Cardiac septum (tissue), 1 donor: ENCODE measurements at places on chromosomes 12 and 14.
A peak's percentile ranks its signal among the peaks of the same experiment; 100 is the strongest.

- DNase-seq, result no peak
Measured at GRCh38 chr14:50726372-50727107, 58.4 kb upstream of the SAV1 start.

GRCh38 chr14:64717870-64718269 is 13.6 kb downstream of the PLEKHG3 start:
- peak; percentile 73 for DNase-seq

- DNase-seq, result no peak
Measured at GRCh38 chr12:56304872-56305590, 4.9 kb upstream of the CS start.

- DNase-seq, result no peak
Measured at GRCh38 chr12:131561051-131561450, 149.8 kb upstream of the SFSWAP start.

DNA sequence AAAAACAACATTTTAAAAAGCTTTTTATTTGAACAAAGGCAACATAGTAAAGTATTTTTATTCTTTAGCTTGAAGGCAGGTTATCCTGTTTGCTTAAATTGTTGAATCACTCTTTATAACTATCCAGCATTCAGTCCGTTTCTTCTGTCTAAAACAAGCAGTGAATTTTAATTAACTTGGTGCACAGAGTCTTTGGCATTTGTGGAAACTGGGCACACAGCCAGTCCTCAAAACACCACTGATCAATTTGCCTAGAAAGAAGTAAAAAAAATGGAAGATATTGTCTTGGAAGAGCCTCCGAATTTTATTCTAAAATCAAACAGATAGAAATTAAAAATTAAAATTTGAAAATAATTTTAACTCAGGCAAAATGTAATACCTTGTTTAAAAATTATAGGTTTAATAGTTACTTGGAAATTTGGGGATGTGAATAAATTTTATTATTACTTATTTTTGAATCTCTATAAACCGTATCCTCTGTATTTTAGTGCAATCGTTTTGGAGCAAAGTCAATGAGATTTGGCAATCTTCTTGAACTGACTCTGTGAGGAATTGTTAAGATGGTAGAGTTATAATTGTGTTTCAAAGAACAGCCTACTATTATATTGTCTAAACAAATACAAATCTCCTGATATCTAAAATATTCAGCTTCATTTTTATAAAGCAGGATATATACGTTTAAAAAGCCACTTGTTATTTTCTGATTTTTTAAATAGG is 927.0 kb downstream of the SLC16A7 start:
- no peak for DNase-seq

DNA sequence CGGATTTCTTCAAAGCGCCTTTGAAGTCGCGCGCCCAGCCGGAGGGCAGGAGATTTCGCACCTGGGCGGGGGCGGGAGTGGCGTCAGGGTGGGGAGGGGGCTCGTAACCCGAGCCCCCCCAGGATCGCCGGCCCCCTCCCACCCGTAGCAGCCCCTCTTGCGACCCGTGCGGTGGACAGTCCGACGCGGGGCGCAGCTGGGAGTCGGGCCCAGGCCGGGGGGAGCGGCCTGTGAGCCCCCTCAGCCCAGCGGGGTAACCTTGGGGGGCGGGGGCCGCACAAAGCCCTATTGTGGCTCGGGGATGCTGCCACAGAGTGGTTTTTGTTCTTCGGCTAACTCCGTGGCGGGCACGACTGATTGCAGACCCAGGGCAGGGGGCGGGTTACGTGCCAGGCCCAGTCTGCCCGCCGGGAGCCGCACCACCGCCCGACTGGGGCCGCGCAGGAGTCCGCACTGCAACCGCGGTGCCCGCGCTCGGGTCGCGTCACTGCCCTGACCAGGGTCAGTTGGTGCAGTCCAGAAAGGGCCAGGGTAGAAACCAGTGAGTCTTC is 4.2 kb upstream of the AAAS start:
- no peak for DNase-seq

GRCh38 chr12:122064025-122064777 is 14.4 kb upstream of the MLXIP start:
- DNase-seq, result peak; percentile 89

DNA sequence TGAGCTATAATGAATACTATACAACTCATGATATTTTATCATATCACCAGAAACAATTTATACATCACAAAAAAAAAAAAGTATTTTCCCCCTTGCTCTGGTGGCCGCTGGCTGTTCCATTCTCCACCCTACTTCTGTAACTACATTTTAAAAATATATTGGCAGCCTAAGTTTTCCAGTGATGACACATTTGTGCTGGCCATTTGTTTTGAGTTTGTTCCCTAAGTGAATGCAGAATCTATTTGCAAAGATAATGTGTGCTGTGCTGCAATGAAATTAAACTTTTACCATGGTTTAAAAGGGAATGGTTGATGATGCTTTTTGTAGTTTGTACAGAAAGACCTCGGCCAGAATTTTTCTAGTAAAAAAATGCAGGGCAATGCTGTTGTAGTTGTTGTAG is 1092.8 kb downstream of the TMTC2 start:
- DNase-seq, result no peak

DNA sequence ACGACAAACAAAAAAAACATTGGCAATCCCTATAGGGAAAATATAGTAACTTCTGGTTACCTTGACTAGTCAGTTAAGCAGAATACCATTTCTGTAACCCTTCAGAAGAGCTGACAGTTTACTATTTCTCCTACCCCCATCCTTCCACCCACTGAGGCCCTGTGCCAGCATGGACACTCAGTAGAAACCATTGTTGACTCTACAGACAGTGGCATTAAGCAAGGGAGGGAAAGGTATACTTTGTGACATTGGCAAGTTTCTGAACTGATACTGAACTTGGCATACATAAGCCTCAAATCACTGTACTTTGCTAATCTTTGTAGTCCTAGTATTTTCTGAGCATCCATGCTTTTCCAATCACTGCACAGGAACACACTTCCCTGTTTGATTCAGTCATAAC is 33.4 kb upstream of the VSX2 start:
- DNase-seq, result no peak
